Panc1 (cell line): ENCODE measurements at places on chromosomes 16 and 17. TPM values are rescaled to one million over a fixed set of nuclear protein-coding genes. Genes with fewer than 3 reads are reported as not detected.
A peak's percentile ranks its signal among the peaks of the same experiment; 100 is the strongest.

DNA sequence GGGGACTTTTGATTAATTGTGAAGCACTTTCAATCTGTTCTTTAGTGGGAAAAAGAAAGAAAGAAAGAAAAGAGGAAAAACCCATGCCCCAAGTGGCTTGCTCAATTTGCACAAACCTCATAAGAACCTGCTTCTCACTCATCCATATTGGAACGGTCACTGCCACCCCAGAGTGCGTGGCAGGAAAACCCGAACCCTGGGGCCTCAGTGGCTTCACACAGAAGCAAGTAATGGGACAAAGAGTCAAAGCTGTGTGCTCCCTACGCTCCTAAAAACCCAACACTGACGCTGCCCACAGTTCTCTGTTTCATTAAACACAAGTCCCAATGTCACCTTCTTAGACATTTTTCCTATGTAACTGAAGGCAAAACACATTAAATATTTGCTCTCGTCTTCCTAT, 1.2 kb downstream of the SLC6A4 start:
- no peak overlapping the region for H3K4me3 ChIP-seq
- no peak overlapping the region for H3K27ac ChIP-seq
- H3K4me1 ChIP-seq, result peaks cover 20% of the 10 kb centered on the region
- peaks cover 18% of the 10 kb centered on the region for H3K27me3 ChIP-seq
- DNase-seq, result no peak

- DNase-seq, result no peak
- H3K36me3 ChIP-seq, result no peaks in the 10 kb centered on the region
Measured at GRCh38 chr16:65309354-65309753, 187.5 kb upstream of the CDH11 start.

DNA sequence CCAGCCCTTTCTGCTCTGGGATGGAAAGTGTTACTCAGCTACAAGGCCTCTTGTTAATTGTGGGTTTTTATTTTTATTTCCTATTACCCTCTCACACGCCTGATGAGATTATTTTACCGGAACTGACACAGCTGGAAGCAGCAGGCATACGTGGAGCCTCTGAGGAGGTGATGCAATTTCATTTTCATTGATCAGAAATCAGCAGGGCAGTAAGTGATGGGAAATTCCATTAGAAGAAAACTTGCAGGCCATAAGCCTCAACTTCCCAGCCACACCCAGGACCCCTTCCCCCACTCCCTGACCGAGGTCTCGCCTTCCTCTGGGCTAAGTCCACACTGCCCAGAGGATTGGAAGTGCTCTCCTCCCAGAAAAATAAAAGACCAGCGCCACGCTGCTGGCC, 69.7 kb downstream of the ZFHX3 start:
- no peaks in the 10 kb centered on the region for H3K36me3 ChIP-seq
- no peaks in the 10 kb centered on the region for H3K27me3 ChIP-seq
- no peak for DNase-seq
- H3K4me3 ChIP-seq, result no peak overlapping the region
- no peak overlapping the region for H3K27ac ChIP-seq

The TOP2A gene
- total RNA-seq, result 230 TPM

- no peak overlapping the region for H3K27ac ChIP-seq
- no peaks in the 10 kb centered on the region for H3K36me3 ChIP-seq
- H3K4me3 ChIP-seq, result no peak overlapping the region
- peaks cover 28% of the 10 kb centered on the region for H3K27me3 ChIP-seq
- H3K4me1 ChIP-seq, result no peaks in the 10 kb centered on the region; the same call in 1 of the 2 replicates
Measured at GRCh38 chr17:74532115-74532514, 840 bp upstream of the CD300LB start.

DNA sequence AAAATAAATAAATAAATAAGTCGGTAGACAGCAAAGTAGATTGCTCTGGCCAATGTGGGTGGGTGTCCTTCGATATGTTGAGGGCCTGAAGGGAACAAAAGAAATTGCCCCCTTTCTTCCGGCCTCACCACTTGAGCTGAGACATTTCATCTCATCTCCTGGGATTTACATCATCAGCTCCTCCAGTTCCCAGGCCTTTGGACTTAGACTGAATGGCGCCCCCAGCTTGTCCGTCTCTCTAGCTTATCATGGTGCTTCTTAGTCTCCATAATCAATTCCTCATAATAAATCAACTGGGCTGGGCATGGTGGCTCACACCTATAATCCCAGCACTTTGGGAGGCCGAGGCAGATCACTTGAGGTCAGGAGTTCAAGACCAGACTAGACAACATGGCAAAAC, 13.8 kb upstream of the HAP1 start:
- H3K27ac ChIP-seq, result no peak overlapping the region
- H3K4me1 ChIP-seq, result no peaks in the 10 kb centered on the region
- H3K27me3 ChIP-seq, result no peaks in the 10 kb centered on the region
- no peak for DNase-seq
- H3K36me3 ChIP-seq, result no peaks in the 10 kb centered on the region
- H3K4me3 ChIP-seq, result no peak overlapping the region

The ACAP1 gene
- total RNA-seq, result 2.7 TPM

GRCh38 chr16:55035029-55035428, 104.4 kb downstream of the IRX5 start:
- H3K4me1 ChIP-seq, result no peaks in the 10 kb centered on the region
- H3K27ac ChIP-seq, result no peak overlapping the region
- no peaks in the 10 kb centered on the region for H3K36me3 ChIP-seq

The TSPAN10 gene
- 4.8 TPM for total RNA-seq

The GPS1 gene
- 175 TPM for total RNA-seq

The CCDC154 gene
- 2.0 TPM for total RNA-seq

DNA sequence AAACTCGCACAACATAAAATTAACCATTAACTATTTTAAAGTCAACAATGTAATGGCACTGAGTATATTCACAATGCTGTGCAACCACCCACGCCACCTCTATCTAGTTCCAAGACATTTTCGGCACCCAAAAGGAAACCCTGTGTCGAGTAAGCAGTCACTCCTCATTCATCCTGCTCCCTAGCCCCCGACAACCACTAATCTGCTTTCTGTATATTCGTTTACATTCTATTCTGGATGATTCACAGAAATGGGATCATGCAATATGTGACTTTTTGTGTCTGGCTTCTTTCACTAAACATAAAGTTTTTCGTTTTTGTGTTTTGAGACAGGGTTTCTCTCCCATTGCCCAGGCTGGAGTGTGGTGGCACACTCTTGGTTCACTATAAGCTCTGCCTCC, 42.2 kb upstream of the HAPSTR1 start:
- no peak overlapping the region for H3K4me3 ChIP-seq
- peak overlapping the region; percentile 94 for H3K27ac ChIP-seq
- no peaks in the 10 kb centered on the region for H3K36me3 ChIP-seq
- no peak for DNase-seq
- H3K27me3 ChIP-seq, result no peaks in the 10 kb centered on the region

The CD300LF gene
- not detected for total RNA-seq

DNA sequence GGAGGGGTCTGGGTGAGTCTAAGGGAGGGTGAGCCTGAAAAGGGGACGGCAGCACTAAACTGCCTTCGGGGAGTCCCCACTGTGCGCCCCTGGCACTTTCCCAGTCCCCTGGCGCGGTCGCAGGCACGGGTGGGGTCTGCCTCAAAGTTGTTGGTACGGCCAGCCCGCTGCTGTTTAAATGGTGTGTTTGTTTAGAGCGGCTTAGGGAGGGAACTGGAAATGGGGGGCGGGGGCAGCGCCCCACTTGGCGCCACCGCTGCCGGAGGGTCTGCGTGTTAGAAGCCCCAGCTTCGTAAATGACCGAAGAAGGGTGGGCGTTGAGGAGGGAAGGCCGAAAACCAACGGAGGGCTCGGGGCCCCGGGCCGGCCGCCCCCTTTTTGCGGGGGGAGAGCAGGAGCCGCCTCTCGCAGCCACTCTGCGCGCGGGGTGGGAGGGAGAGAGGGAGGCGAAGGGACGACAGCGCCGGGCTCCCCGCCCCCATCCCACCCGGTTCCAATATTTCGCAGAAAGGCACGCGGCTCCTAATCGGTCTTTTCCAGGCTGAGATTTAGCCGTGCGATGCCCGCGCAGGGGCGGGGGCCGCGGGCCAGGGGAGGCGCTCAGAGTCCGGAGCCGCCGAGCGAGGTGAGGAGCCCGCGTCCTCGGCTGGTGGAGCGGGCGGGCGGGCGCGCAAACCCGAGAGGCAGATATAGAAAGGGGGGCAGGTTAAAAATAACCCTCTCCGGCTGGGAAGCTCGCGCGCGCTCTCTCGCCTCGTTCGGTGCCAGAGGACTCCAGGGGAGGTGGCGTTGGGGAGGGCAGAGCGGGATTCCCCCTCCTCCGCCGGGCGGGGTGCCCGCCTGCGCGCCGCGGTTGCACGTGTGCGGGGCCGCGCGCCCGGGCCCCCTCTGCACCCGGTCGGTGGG, 54.9 kb downstream of the SREBF1 start:
- peaks cover 58% of the 10 kb centered on the region for H3K4me1 ChIP-seq
- H3K27ac ChIP-seq, result peak overlapping the region; percentile 84
- no peaks in the 10 kb centered on the region for H3K36me3 ChIP-seq
- H3K27me3 ChIP-seq, result no peaks in the 10 kb centered on the region
- DNase-seq, result no peak

DNA sequence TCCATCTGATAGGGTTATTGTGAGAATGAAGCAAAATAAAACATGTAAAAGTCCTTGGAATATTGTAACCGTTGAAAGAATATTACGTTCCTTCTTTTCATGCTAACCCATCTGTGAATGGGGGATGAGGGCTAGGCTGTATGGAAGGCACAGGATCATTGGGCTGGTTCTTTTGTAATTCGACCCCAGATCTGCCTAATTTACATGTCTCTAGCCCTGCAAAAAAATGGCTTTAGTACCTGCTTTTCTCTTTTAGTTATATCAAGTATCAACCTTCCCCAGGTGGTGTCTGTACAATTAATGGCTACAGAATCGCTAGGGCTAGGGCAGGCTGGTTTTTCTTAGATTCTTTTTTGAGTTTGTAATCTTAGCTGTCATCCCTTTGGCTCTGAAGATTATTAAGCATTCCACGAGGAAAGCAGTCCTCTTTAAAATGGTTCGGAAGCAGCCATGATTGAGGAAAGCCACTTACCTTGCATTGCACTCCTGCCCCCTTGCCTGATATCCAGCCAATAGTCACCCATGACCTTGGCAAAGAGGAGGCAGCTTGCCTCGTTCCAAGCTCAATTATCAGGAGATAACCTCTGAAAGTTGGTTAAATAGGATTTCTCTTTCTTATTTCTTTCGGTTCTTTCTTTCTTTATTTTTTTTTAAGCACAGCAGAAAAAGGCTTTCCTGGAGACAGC, 153.9 kb upstream of the ZKSCAN2 start:
- no peak overlapping the region for H3K4me3 ChIP-seq
- H3K27ac ChIP-seq, result no peak overlapping the region
- no peak for DNase-seq
- H3K36me3 ChIP-seq, result no peaks in the 10 kb centered on the region

DNA sequence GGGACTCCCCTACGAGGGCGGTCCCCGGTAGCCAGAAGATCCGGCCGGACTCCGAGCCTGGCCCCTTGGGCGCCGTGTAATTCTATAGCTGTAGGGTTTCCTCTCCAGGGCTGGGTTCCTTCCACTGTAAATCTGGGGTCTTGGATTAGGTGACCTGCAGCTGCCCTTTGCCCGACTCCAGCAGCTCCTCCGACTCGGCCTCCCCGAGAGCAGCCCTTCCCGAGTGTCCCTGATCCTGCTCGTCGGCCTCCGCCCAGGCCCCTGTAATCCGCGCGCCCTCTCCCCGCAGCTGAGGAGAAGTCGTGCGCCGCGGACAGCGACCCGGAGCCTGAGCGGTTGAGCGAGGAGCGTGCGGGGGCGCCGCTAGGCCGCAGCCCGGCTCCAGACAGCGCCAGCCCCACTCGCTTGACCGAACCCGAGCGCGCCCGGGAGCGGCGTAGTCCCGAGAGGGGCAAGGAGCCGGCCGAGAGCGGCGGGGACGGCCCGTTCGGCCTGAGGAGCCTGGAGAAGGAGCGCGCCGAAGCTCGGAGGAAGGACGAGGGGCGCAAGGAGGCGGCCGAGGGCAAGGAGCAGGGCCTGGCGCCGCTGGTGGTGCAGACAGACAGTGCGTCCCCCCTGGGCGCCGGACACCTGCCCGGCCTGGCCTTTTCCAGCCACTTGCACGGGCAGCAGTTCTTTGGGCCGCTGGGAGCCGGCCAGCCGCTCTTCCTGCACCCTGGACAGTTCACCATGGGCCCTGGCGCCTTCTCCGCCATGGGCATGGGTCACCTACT, 5.5 kb downstream of the TBX2 start:
- no peak for DNase-seq
- no peaks in the 10 kb centered on the region for H3K27me3 ChIP-seq
- H3K4me3 ChIP-seq, result no peak overlapping the region
- H3K36me3 ChIP-seq, result no peaks in the 10 kb centered on the region

DNA sequence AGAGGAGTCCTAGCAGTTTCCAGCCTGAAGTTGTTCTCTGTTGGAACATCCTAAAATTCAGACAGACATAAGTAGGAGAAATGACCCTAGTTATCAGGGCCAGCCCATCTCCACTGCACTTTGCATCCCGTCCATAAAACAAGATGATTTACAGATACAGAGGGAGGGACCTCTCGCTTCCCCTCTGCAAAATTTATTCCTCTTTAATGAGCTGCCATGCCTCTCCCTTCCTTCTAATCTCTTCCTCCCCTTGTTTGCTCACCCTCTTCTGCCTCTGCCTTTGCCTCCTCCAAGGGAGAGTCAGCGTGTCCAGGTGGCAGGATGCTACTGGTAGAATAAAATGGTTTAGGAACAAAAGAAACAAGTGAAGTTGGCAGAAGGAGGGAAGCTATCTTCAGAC, 351.3 kb downstream of the SOX9 start:
- DNase-seq, result no peak
- no peak overlapping the region for H3K4me3 ChIP-seq
- H3K27ac ChIP-seq, result peak overlapping the region; percentile 98
- peaks cover 87% of the 10 kb centered on the region for H3K4me1 ChIP-seq

The C16orf92 gene
- total RNA-seq, result not detected

- H3K4me1 ChIP-seq, result no peaks in the 10 kb centered on the region
- no peak for DNase-seq
- no peak overlapping the region for H3K4me3 ChIP-seq
- no peak overlapping the region for H3K27ac ChIP-seq
Measured at GRCh38 chr16:55735120-55735781, 79.5 kb downstream of the SLC6A2 start.

The CEP112 gene
- total RNA-seq, result 9.5 TPM

The SDR42E2 gene
- 0.05 TPM for total RNA-seq

DNA sequence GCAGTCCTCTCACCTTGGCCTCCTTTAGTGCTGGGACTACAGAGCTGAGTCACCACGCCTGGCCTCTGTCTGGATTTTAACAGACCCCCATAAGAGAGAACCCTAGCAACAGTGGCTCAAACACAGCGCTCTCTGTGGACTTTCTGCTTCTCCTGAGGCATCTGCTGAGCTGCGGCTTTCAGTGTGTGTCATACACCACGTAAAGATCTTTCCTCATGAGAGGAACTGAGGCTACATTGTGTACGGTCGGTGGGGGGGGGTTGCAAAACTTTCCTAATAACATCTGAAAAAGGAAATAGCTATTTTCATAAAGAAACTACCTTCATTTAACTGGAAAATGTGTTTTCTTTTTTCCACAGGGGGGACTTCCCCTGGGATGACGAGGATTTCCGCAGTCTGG, 32.9 kb downstream of the DEF8 start:
- H3K4me1 ChIP-seq, result no peaks in the 10 kb centered on the region
- H3K27ac ChIP-seq, result no peak overlapping the region
- no peak overlapping the region for H3K4me3 ChIP-seq

The CLEC18C gene
- not detected for total RNA-seq

The CDH11 gene
- total RNA-seq, result 0.64 TPM
